ENCODE measurements at places on chromosomes 4 and X.

DNA sequence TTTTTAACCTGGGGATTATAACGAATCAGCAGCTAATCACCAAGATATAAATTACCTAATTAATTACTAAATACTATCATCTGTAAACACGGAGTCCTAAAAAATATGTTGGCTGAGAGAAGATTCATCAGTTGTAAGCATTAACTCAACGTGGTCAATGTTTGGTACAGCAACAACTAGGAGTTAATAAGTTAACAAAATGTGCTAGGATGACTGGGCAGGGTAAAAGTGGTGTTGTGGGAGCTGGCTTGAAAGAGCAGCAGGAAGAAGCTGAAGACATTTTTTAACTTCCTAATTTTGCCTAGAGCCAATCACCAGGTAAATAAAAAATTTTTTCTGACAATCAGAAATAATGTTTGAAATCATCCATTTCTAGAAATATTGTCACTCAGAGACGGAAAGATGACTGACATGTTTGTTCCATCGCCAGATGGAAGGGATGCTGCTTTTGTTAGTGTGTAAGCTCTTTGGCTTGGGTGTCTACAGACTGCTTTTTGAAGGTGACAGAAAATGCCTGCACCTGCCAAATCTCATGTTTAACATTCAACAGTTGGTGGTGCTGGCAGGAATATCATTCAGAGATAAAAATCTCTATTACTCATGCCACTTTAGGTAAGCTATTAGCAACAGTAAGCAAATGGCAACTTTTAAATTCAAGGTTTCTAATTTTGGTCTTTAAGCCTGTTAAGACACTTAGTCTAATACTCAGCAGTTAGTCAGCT lies 1126.9 kb downstream of the STPG2 start:
- DNase-seq, result no peak

- peak; percentile 88 for DNase-seq
These were observed at the start of gene ARSD for GRCh38 chrX:2928583-2929434. TSS of gene ARSD (minus strand) at chrX:2929339. CDS start at chrX:2929275, 64 bp downstream.

- DNase-seq, result no peak
These were observed 61.7 kb upstream of the CT45A1 start for GRCh38 chrX:135651647-135652295.

- DNase-seq, result no peak
These were observed 11.8 kb downstream of the IGFBP7 start for GRCh38 chr4:57098415-57098814.

- no peak for DNase-seq
These were observed 834 bp downstream of the PNCK start for GRCh38 chrX:153672531-153673427.

DNA sequence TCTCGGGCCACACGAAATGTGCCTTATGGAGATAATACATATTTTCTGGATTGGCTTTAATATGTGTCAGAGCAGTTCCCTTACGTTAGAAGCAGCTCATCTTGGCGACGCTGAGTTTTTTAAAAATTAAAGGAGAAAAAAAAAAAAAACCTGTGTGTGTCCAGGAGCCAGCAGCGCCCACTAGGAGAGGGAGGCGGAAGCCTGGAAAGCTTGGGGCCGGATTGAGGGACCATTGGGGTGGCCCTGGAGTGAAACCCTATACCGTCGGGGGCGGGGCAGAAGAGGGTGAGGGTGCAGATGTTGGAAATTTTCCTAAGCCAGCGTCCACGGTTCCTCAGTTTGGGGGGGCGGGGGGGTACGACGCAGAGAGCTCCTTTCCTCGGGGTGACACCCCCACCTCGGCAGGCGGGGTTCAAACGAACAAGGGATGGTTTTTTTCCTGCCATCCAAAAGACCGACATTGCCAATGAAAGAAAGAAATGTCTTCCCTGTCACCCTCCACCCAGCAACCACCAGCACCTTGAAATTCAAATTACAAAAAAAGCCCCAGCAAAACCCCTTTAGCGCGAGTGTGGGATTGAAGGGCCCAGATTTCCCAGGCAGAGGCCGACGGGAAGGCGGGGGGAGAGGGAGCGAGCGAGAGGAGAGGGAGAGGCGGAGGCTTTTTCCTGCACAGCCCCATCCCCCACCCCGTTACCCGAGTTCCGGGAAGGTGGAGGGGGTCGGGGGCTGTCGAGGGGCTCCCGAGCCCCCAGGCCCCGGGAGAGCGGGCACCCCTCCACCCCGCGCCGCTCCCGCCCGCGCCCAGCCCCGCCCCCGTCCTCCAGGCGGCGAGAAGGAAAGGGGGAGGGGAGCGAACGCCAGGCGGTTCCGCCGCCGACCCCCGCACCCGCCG lies 859 bp downstream of the SMARCA1 start:
- DNase-seq, result peak; percentile 77

DNA sequence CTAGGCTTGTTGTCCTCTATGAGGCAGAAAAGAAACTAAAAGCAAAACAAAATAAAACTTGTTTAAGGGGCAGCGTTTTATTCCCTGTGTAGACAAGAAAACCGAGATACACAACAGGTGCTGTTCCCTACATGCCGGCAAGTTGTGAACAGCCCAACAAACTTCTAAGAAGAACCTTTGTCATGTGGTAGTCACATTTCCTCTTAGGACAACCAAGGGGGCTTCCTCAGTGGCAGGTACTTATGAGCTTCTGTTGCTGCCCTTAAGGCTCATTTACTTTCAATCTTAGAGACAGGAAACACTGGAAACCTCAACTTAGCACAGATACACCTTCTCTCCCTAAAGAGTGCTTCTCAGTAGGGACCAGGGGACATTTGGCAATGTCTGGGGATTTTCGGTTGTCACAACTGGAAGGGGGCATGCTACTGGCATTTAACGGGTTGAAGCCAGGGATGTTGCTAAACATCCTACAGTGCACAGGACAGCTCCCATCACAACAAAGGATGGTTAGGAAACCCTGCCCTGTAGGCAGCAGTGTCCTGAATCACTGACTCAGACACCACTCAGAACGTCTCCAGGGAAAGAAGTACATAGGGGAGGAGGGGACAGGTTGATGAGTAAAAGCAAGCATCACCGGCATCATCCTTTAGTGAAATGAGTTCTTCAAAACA lies 111.0 kb downstream of the ASB9 start:
- DNase-seq, result peak; percentile 3

DNA sequence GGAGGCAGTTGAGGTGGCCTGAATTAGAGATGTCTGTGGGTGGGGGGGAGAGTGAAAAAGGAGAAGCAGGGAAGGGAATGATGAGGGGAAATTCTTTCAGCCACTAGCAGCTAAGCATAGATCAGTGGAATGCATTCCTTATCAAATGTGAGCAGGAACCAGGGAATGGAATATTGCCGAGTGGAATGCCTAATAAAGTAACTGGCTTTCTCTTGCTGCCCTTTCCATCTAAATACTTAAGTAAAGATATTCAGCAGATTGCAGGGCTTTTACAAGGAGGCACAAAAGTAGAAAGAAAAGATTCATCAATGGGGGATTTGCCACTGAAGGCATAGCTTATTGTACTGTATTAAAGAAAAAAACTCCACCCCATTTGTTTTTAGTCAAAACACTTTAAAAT lies 263.0 kb upstream of the RPS6KA3 start:
- DNase-seq, result no peak

- no peak for DNase-seq
These were observed 40.0 kb upstream of the IQSEC2 start for GRCh38 chrX:53321230-53321942.

DNA sequence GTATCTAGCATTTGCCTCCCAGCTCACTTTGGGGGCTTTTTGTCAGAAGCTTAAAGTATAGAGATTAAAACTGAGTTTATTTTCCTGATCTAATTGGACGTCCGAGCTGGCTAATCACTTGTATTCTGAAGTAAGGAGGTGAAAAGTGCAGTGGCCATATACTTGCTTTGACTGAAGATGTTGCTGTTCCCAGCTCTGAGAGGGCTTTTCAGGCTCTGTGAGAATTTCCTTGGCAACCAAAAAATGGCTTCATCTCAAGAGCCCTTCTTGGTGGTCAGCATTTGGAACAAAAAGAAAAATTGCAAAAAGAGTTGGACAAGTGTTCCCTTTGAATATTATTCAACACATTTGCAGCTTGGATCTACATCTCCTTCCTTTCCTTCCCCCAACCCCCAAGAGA lies 67.0 kb downstream of the SLC4A4 start:
- no peak for DNase-seq

DNA sequence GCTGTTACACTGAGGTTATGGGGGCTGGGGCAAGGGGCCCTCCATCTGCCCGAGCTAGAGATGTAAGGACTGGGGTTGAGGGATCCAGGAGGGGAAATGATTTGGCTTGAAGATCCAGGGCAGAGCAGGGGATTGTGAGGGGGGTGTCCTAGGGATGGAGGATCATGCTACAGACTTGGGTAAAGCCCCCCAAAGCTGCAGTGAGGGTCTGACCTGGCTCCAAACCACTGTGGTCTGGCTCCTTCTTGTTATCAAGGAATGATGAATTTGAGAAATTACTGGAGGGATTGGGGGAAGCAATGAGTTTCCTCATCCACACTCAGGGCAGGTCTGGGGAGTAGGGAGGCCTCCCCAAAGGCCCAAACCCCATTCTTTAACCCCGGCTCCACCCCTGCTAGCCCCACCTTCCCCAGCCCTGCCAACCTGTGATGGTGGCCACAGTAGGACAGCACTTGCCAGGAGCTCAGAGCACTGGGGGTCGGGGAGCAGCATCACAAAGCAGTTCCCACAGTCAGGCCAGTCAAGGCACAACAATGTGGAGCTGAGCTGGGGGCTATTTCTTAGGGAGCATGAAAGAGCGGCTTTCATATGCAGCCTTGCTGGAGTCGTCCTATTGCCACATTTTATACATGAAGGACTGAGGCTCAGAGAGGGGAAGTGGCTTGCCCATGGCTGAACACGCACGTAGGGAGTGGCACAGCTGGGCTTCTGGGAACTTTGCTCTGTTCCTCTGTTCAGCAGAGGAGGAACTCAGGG lies 165.5 kb downstream of the EFNB1 start:
- DNase-seq, result no peak

- DNase-seq, result no peak
These were observed 143.1 kb upstream of the MAD2L1 start for GRCh38 chr4:120209706-120210105.

DNA sequence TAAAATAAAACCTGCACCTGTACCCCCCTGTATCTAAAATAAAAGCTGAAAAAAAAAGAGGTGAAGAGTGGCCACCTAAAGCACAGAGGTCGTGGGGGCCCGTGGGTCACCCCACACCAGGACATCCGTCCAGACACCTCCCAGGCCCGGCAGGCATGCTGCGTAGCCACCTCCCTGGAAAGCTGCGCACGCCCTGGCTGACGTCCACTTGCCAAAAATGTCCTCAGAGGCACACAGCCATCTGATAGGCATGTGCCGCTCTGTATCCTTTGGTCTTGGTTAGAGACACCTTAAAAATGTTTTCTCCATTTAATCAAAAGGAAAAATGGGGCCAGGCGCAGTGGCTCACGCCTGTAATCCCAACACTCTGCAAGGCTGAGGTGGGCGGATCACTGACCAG lies 17.7 kb downstream of the FAM53A start:
- DNase-seq, result no peak

DNA sequence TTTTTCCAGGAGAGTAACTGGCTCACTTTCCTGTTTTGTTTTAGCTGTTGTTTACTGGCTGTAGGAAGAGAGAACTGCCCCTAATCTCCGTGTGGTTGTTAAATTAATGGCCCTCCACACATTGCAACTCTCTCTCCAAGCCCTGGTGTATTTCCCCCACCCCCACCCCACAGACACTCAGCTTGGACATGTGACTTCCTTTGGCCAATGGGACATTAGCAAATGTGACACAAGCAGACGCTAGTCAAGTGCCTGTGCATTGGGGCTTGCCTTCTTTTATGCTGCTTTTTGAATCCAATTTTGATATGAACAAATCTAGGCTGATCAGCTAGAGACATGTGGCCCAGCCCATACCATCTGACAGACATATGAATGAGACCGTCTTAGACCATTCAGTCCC lies 59.6 kb upstream of the TAB3 start:
- no peak for DNase-seq

GRCh38 chrX:106612393-106612763 lies 600 bp downstream of the RADX start:
- peak; percentile 23 for DNase-seq

DNA sequence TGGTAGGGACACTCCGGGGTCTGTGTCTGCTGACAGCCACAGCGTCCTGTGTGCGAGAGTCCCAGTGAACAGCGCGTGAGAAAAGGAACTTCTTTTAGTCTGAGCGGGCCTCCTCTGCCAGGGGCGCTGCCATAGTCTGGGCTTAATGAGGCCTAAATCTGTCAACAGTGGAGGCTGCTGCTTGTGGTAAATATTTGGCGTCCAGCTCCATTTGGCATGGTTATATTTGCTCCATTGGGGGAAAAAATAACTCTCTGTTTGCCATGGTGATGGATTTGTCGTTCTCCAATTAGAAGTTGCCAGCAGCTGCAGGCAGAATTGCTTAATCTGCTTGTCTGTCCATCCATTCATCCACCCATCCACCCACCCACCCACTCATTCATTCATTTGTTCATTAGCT lies 71.4 kb upstream of the PSAPL1 start:
- no peak for DNase-seq

DNA sequence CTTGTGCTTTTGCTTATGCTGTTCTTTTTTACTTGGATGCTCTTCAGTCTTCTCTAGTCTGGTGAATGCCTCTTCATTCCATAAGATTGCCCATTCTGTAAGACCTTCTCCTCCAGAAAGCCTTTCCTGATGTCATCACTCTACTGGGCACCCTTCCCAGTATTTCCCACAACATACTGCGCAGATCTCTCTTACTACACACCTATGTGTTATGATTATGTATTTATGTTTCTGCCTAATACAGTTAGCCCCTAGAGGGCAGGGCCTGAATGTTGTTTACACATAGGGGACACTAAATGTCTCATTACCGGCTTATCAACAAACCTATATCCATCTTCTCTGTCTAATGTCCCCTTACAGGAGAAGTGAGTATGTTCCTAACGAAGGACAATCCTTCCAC lies 21.1 kb downstream of the AIFM1 start:
- peak; percentile 43 for DNase-seq

DNA sequence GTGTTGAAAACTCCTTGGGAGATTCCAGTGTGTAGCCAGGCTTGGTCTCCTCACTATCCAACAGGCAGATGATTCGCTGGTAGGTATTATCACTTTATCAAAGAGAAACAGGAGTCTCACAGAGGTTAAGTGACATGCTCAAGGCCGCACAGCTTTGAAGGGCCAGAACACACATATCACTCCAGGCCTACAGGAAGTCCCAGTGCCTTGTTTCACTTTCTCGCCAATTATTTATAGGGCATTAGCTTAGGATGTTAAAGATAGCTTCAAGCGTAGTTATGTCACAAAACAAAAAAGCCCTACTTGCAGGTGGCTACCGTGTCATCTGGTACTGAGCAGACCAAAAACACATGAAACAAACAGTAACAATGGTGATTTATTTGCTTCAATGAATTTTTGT lies 13.2 kb downstream of the ATP8A1 start:
- DNase-seq, result no peak

- DNase-seq, result peak; percentile 8
These were observed 346.4 kb upstream of the FAM241A start for GRCh38 chr4:111798840-111799239.

GRCh38 chrX:95318882-95319281 lies 1365.8 kb upstream of the DIAPH2 start:
- DNase-seq, result peak; percentile 2

DNA sequence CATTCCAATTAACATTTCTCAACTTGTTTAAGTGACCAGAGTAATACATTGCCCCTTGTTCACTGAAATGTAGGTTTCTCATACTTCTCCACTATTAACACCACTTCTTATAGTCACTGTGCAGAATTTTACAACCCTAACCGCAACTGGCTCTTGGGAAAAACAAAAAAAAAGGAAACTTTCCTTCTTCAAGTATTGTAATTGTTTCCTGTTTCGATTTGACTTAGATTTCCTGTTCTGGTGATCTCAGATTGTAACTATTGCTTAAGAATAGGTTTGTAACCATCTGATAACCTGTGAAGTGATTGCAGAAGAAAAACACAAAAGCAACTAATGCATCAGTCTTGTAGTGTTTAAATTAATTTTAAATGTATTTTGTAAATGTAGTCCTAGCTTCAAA lies 594.7 kb upstream of the GALNT7 start:
- peak; percentile 21 for DNase-seq
